ENCODE measurements at places on chromosomes 5 and 9. TPM values are rescaled to one million over a fixed set of nuclear protein-coding genes. Genes with fewer than 3 reads are reported as not detected.

DNA sequence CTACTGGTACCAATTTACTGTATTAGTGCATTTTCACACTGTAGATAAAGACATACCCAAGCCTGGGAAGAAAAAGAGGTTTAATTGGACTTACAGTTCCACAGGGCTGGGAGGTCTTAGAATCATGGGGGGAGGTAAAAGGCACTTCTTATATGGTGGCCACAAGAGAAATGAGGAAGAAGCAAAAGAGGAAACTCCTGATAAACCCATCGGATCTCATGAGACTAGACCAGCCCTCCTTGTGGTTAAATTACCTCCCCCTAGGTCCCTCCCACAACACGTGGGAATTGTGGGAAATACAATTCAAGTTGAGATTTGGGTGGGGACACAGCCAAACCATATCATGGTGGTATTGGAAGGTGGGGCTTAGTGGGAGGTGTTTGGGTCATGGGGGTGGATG lies 56.5 kb upstream of the SPDL1 start:
- H3K4me1 ChIP-seq: no peaks in the 10 kb centered on the region
- no peaks in the 10 kb centered on the region for H3K36me3 ChIP-seq
- no peak overlapping the region for H3K27ac ChIP-seq
- peaks cover 34% of the 10 kb centered on the region for H3K27me3 ChIP-seq
- no peak for DNase-seq

- H3K27ac ChIP-seq: no peak overlapping the region
- H3K4me3 ChIP-seq: no peak overlapping the region
- H3K4me1 ChIP-seq: no peaks in the 10 kb centered on the region
- peaks cover 33% of the 10 kb centered on the region for H3K27me3 ChIP-seq
- no peak for DNase-seq
- H3K36me3 ChIP-seq: no peaks in the 10 kb centered on the region
Measured at GRCh38 chr5:135691044-135691443, 112.3 kb upstream of the CXCL14 start.

- H3K4me1 ChIP-seq: no peaks in the 10 kb centered on the region
- DNase-seq: no peak
Measured at GRCh38 chr9:136655536-136656182, 7.1 kb upstream of the EGFL7 start.

Gene FLT4
- total RNA-seq: 0.47 TPM

Gene RNF183
- not detected for total RNA-seq

Gene HMMR
- 44.3 TPM for total RNA-seq

DNA sequence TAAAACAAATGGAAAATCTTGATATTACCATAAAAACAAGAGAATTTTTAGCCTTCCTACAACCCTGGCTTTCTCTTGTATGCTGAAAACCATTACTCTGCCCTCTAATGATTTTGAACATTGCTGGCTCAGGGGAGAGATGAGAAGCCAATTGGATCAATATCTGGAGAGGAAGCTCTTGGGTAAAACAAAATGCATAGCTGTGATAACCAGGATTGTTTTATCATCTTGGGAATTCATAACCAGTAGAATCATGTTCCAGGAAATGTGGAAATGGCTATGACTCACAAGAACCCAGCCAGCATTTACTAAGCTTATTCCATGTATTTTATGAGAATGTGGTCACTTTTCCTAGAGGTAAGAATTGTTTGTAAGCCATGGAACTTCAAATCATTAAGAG lies 51.1 kb upstream of the CTNND2 start:
- H3K27ac ChIP-seq: no peak overlapping the region
- DNase-seq: no peak
- H3K4me1 ChIP-seq: no peaks in the 10 kb centered on the region
- H3K36me3 ChIP-seq: no peaks in the 10 kb centered on the region

DNA sequence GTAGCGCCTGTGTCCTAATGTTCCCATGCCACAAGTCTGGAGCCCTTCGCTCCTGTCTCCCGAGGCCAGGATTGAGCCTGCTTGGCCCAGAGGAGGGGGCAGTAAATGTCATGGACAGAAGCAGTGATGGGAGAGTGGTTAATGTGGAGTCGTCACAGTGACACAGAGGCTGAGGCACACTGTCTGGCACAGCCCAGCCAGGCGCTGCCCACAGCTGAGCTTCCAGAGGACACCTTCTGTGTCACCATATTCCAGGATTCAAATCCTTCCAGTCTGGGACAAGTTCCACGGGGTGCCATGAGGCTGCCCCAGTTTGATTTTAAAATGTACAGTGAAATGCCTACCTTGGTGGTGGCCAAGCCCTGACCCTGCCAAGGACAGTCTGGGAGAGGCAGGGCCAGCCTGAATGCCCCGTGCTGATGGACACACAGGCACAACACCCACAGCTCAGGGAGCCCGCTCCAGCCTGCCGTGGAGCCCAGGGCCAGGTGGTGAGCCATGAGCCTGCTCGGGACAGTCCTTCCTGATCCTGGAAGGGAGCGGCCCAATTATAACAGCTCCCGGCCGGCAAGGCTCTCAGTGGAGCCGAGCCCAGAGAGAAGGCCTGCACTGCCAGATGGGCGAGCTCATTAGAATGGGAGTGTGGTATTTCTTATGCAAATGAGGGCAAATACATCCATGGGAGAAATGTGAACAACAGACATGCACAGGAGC lies 99.1 kb upstream of the RUFY1 start:
- no peak overlapping the region for H3K27ac ChIP-seq
- no peaks in the 10 kb centered on the region for H3K36me3 ChIP-seq
- H3K4me3 ChIP-seq: no peak overlapping the region
- no peaks in the 10 kb centered on the region for H3K4me1 ChIP-seq
- DNase-seq: peak; percentile 12

GRCh38 chr9:137444106-137444790 lies 3.1 kb upstream of the ENTPD8 start:
- H3K4me3 ChIP-seq: no peak overlapping the region
- H3K27ac ChIP-seq: no peak overlapping the region
- DNase-seq: peak; percentile 39

DNA sequence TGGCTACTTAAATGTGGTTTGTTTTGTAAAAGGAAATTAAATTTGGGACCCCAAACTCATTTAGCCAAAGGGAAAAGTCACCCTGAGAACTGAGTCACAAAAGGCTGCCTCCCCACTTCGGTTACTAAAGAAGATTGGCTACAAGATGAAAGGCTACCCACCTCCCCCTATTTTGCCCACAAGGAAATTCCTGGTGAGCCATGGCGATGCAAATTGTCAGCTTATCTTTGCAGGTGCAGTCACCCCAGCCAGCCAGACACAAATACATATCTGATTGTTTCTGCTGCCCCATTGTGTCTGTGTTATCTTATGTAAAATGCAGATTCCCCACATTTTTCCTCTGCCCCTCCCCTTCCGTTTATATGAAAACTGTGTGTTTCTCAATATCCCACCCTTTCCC lies 8.9 kb downstream of the PAEP start:
- no peak overlapping the region for H3K4me3 ChIP-seq
- DNase-seq: no peak
- peaks cover 8% of the 10 kb centered on the region for H3K27me3 ChIP-seq

DNA sequence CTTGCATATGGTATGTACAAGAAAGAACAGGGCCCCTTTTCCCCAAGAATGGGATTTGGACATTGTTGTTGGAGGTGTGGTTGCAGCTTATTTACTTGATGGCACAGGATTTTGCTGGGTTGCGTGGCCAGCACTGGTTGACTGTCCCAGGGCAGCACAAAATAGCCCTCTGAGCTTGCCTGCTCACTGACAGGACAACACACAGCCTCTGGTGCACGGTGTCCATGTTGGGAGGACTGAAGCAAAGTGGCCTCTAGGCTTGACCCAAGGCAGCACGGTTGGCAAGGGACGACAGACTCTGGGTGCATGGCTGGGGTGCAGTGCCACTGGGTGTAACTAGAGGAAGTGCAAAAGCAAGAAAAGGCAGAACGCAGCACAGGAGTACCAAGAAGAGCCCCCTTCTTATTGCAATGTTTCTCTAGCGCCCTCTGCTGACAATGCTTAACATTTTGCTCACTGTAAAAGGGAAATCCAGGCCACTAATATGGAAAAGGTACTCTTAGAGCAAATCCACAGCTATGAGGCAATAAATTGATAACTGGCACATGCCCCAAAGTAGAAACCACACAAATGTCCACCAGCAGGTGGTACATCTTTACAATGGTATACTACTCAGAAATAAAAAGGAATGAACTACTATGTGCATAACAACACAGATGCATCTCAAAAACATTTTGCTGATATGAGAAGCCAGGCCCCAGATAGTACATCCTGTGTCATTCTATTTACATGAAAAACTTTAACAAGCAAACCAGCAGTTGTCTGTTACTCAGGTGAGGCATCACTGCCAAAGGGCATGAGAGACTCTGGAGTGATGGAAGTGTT lies 47.4 kb upstream of the BARX1 start:
- no peaks in the 10 kb centered on the region for H3K36me3 ChIP-seq
- no peak overlapping the region for H3K27ac ChIP-seq
- no peaks in the 10 kb centered on the region for H3K4me1 ChIP-seq
- no peak overlapping the region for H3K4me3 ChIP-seq
- DNase-seq: no peak

DNA sequence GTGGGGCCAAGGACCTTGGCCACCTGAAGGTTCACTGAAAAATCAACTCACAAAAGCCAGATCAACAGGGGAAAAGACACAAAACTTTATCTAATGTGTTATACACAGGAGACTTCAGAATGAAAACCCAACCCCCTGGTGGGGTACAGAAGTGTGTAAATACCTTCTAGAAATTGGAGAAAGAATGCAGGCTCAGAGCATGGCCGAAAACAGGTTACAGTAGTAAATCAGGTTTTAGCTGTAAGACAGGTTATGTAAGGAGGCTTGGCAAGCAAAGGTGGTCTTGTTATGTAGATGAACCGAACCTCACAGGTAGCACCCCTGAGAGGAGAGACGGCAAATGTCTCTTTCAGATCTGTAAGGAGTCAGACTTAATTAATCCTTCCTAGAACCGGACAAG lies 10.0 kb downstream of the CEMIP2 start:
- DNase-seq: no peak
- peaks cover 41% of the 10 kb centered on the region for H3K4me1 ChIP-seq
- H3K27ac ChIP-seq: no peak overlapping the region

- H3K27ac ChIP-seq: no peak overlapping the region
- H3K36me3 ChIP-seq: no peaks in the 10 kb centered on the region
- H3K27me3 ChIP-seq: peaks cover 5% of the 10 kb centered on the region
- DNase-seq: no peak
Measured at GRCh38 chr5:147303976-147304375, 69.2 kb downstream of the STK32A start.

Gene ERP44
- 13.1 TPM for total RNA-seq

Gene STING1
- total RNA-seq: 138 TPM

Gene SNCAIP
- total RNA-seq: not detected

DNA sequence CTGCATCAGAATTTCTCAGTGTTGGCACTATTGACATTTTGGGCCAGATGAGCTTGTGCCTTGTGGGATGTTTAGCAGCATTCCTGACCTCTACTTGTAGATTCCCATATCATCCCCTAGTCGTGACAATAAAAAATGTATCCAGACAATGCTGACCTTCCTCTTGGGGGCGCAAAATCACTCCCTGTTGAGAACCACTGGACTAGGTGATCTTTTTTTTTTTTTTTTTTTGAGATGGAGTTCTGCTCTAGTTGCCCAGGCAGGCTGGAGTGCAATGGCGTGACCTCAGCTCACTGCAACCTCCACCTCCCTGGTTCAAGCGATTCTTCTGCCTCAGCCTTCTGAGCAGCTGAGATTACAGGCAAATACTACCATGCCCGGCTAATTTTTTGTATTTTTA lies 22.6 kb downstream of the STXBP1 start:
- H3K27ac ChIP-seq: no peak overlapping the region
- no peaks in the 10 kb centered on the region for H3K36me3 ChIP-seq
- peaks cover 7% of the 10 kb centered on the region for H3K27me3 ChIP-seq
- no peak overlapping the region for H3K4me3 ChIP-seq

Gene IL4
- total RNA-seq: 2.6 TPM

Measured in natural killer cell treated with Interleukin-12 subunit alpha and Interleukin-12 subunit beta and Interleukin-15 and Interleukin-18, amount 100 ng/mL, for 72 hours (primary cell).